T-helper 1 cell (primary cell): ENCODE measurements at places on chromosomes 1 and 21.

DNA sequence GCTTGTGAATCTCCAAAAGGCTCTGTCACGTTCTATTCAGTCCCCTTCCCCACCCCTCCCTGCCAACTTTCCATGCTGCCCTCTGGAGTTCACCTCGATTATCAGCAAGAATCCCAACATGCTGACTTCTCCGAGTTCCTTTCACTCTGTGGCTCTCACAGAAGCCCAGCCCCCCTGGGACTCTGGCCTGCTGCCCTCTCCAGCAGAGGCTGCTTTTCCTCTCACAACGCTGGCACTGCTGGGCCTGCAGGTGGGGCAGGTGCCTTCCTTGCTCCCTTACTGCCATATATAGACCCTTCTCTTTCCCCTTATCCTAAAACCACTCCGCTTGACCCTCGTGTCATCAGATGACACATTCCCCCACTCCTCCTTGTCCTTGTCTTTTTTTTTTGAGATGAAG, 10.2 kb upstream of the RNF186 start:
- DNase-seq = no peak

DNA sequence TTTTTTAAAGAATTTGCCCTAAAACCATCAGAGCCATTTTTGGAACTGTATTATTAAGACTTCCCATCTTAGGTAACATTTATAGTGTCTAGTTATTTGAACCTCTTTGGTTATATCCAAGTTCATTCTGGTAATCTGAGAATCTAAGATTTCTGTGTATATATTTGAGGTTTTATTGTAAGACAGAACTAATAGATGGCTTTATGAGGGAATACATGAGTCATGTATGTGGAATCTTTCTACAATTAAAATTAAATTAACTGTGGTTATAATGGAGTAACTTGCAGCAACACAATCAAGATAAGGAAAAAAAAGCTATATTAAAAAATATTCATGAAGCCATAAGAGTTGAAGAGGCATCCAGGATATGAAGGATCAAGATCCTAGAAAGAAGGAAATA, 92.1 kb downstream of the UBE2U start:
- DNase-seq = no peak

DNA sequence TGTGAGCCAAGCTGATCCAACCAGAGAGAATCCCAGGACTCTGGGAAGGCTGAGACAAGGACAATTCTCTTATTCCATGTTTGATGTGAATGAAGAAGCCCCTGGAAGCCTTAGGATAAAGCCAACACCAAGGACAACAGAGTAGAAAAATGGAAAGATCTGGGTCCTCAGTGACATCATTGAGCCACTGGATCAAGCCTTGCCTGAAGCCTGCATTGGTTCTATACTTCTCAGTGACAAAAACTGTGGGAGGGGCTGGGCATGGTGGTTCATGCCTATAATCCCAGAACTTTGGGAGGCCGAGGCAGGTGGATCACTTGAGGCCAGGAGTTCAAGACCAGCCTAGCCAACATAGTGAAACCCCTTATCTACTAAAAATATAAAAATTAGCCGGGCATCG, 15.6 kb downstream of the ARHGEF19 start:
- no peak for DNase-seq

DNA sequence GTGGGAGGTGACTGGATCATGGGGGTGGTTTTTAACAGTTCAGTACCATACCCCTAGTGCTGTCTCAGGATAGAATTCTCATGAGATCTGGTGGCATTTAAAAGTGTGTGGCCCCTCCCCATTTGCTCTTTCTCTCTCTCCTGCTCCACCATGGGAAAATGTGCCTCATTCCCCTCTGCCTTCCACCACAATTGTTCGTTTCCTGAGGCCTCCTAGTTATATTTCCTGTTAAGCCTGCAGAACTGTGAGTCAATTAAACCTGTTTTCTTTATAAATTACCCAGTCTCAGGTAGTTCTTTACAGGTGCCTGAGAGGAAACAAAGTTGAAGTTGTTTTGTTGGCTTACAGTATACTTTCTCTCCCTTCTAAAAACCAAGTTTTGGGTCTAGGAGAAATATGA, 23.1 kb upstream of the SLC22A15 start:
- DNase-seq = no peak

DNA sequence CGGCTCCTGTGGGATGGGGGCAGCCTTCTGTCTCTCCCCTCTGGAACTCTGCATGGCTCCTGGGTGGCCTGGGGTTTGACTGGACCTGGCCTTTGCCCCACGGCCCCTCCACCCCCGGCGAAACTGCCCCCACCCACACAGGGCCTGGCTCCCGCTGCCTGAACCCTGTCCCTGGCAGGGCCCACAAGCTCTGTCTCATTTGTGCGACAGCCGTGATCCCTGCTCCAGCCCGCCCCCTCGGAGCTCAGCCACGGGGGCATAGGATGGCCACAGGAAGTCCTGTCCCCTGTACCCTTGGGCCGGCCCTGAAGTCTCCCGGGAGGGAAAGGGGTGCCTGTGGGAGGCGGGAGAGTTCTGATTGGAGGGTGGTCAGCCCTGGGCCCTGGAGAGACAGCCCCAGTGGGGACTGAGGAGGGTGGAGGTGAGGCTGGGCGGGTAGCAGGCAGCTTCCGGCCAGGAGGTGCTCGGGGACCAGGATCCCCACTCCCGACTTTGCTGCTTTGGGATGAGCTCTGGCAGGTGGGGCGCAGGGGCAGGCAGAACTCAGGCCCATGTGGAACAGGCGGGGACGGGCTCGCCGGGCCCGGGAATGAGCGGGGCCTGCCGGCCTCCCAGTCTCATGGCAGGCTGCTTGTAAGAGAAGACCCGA, 45.1 kb downstream of the SLX9 start:
- no peak for DNase-seq

DNA sequence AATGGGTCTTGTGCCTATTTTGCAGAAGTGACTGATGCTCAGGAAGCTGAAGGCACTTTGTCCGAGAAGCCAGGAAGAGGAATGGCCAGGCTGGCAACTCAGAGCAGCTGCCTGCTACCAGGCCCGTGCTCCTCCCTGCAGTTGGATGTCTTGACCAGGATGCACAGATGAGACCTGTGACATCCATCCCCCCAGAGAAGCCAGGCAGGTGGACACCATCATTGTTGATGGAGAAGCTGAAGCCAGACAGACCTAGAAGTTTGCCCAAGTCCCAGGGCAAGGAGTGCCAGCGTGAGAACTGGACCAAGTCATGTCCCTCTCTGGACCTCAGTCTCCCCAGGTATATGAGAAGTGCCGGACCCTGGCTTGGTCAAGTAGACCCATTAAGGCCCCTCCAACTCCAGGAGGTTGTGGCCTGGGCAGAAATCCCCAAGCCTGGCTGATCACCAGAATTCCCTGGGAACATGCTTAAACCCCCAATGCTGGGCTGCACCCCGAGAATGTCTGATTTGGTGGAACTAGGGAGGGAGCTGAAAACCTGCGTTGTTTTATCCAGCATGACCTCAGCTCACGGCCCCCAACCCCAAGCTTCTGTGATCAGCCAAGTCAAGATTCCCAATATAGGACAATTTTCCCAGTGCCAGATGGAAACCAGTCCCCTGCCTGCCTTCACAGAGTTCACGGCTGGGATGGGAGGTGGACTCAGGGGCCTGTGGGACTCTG, 82.4 kb downstream of the CAMK2N1 start:
- DNase-seq = no peak

GRCh38 chr1:7008975-7009740, 223.9 kb downstream of the CAMTA1 start:
- DNase-seq = no peak

- no peak for DNase-seq
Measured at GRCh38 chr1:34376531-34376930, 199.8 kb downstream of the C1orf94 start.

GRCh38 chr1:54510715-54511270, 37.2 kb upstream of the ACOT11 start:
- DNase-seq = no peak
